Cortex of kidney (tissue), 1 donor: ENCODE measurements at places on chromosomes 3 and 15.

DNA sequence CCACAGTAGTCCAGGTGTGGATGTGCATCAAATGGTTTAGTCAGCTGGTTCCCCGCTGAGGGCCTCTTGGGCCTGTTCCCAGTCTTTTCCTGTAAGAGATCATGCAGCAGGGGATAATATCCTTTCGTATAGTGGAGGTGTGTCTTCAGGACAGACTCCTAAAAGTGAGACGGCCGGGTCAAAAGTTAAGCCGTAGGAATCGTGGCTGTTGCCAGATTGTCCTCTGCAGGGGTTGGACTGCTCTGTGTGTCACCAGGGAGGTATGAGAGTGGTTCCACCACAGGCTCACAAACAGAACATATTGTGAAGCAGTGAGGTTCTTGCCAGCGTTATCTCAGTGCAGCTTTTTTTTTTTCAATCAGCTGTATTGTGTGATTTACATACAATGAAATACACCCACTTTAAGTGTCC lies 95.0 kb downstream of the VGLL4 start:
- no peak for DNase-seq

- no peak for DNase-seq
Observed at GRCh38 chr3:121896823-121897222, 2.6 kb downstream of the SLC15A2 start.

DNA sequence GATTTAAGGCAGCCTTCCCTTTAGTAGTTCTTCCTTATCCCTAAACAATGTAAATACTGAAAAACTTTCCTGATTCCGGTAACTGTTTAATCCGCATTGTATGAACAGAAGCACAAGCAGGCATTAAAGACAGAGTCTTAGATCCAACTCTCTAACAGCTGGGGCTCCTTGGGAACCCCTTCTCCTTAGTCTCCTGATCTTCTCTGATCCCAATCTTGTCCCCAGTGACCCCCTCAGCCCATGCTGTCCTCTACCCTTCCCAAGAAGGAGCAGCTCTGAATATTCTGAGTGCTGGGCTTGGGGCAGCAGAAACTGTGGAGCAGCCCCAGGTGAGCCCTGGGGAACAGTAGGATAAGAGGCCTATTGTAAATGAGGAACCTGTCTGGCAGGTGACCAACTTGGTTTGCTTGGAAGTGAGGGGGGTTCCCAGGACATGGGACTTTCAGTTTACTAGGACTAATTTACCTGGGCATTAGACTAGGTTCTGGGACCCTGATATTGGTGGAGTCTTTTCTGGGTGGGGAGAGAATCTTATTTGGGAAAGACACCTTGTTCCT lies 13.0 kb upstream of the SLC30A4 start:
- DNase-seq: no peak

DNA sequence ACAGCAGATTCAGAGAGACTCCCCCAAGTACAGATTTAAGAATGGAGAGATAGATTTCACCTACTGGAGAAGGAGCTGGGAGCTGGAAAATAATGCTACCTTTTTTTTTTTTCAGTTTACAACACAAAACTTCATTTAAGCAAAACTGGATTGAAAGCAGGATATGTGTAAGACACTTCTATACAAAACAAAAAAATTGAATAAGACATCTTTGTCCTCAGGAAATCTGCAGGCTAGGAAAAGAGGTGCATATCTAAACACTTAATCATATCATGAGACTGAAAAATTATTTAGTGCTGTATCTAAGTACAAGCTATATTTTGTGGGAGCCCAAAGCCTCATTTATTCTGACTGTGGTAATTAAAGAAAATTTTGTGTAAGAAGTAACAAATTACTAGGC lies 516.1 kb downstream of the ZIC1 start:
- no peak for DNase-seq

DNA sequence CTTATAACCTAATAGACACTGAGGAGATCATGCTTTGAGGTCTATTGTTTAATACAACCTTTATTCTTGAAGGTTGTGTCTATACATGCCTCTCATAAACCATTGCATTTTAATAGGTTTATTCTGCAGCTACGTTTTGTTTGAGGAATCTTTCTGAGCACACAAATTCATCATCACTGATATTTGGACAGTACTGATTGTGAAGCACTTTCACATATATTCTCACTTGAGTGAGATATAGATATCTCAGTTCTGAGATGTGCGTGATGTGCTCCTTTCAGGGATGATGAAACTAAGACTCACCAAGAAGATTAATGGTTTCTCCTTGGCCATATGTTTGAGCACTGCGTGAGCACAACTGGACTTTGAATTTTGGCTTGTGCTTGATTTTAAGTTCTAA lies 374.4 kb downstream of the LPP start:
- no peak for DNase-seq

GRCh38 chr3:149623824-149624223 lies 34.0 kb downstream of the WWTR1 start:
- DNase-seq: no peak

DNA sequence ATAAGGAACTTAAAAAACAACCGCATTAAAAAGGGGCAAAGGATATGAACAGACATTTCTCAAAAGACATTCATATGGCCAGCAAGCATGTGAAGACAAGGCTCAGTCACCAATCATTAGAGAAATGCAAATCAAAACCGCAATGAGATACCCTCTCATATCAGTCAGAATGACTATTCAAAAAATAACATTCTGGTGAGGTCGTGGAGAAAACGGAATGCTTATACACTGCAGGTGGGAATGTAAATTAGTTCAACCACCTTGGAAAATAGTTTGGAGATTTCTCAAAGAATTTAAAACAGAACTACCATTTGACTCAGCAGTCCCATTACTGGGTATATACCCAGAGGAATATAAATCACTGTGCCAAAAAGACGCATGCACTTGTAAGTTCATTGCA lies 496.6 kb upstream of the SGO1 start:
- DNase-seq: no peak

DNA sequence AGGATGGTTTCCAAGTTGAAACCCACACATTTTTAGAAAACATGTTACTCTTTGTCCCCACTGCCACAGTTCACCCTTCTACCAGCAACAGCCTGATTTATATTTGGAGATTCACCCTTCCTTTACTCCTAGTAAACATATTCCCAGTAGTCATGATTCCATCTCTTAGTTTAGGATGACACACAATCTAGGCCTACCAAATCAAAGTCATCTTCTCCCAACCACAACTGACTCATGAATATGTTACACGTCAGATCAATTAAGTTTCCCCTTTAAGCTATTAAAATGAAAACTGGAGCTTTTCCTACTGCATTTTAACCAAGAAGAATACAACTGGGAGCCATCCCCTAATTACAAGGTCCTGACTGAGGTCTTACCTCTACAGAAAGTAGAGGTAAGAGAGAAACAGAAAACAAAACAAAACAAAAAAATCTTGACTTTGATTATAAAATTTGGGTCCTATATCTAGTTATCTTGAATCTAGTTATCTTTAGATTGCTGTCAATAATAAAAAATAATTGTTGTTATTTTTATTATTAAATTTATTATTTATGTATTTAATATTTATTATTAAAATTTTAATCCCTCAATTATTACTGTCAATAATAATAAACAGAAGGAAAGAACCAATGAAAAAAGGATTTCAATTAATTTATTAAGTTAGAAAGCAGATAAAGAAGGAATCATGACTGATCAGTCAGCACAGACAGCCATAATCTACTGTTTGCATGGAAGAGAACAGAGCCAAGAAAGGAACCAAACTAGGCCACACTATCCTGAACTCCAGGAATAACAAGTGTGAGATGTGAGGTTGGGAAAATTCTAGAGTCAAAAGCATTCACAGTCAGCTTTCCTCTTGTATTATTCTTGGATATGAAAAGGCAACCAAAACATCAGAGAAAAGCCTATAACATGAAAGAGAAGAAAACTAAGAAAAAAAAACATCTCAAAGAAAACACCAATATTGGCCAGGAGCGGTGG lies 12.5 kb downstream of the DPH6 start:
- DNase-seq: no peak
